ENCODE measurements at places on chromosomes 7 and 10.

GRCh38 chr7:30389791-30390190 is 88.8 kb downstream of the NOD1 start:
- DNase-seq: no peak

- DNase-seq: no peak
Observed at GRCh38 chr7:46725838-46726237, 804.8 kb upstream of the IGFBP3 start.

DNA sequence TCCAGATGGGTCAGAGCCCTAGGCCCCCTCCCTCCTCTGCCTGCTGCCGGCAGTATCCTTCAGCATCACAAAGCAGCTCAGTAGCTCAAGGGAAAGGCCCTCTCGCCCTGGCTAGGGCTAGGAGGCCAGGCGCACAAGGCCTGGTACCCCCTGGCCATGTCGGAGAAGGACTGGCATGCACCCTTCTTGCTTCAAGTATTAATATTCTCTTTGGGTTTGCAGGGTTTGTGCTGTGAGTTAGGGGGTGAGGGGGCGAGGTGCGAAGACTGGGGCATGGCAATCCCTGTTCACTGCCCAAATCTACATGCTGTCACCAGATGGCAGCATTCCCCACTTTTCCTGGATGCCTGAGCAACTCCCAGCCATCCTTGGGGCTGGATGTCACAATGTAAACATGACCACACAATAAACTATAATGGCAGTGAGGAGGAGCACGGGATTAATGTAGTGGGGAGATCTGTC is 105.2 kb downstream of the NEURL1 start:
- DNase-seq: peak; percentile 44

GRCh38 chr7:27157702-27158431 is 1.4 kb upstream of the HOXA7 start:
- no peak for DNase-seq

GRCh38 chr10:83373671-83374070 is 765.6 kb upstream of the GHITM start:
- peak; percentile 12 for DNase-seq

GRCh38 chr10:65394502-65395297 is 1531.1 kb upstream of the LRRTM3 start:
- peak; percentile 88 for DNase-seq

- no peak for DNase-seq
Observed at GRCh38 chr7:141128506-141128905, 54.6 kb downstream of the TMEM178B start.

- no peak for DNase-seq
Observed at GRCh38 chr10:61961278-61961677, 59.8 kb downstream of the ARID5B start.

- DNase-seq: no peak
Observed at GRCh38 chr10:101552442-101552841, 35.6 kb downstream of the POLL start.

- DNase-seq: no peak
Observed at GRCh38 chr10:116001262-116001857, 271.6 kb downstream of the GFRA1 start.

DNA sequence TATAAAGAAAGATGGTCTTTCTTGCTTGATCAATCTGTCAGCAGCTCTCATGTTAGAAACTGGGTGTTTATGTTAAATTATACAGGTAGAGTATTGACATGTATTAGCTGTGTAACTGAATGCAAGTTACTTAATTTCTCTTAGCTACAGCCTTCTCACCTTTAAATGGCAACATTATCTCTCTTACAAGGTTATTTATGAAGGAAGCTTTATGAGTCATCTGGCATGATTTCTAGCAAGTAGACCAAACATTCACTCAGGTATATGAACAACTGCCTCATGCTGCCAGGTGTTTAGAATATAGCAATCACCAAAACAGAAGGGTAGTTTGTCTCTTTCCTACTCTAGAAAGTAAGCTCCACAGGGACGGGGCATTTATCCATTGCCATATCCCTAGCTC is 8.5 kb downstream of the ARL4A start:
- no peak for DNase-seq

DNA sequence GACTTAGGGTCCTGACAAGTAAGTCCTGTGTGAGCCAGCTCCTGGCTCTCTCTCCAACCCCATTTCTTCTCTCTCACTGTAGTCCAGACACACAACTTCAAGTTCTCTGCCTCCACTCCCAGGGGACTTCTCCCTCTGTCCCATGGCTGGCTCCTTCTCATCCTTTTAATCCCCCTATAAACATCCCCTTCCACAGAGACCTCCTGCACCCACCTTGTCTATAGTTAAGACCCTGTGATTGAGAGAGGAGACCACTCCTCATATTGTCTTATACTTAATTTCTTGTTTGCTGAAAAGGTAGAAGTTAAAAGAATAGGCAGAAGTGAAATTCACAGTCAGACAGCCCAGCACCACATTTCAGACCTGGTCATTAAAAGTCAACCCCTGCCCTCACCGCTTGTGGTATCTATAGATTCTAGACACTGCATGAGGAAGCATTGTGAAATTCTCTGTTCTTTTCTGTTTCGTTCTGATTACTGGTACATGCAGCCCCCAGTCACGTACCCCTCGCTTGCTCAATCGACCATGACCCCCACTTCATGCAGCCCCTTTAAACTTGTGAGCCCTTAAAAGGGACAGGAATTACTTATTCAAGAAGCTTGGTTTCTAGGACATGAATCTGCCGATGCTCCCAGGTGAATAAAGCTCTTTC is 125.6 kb upstream of the FRMD4A start:
- no peak for DNase-seq

DNA sequence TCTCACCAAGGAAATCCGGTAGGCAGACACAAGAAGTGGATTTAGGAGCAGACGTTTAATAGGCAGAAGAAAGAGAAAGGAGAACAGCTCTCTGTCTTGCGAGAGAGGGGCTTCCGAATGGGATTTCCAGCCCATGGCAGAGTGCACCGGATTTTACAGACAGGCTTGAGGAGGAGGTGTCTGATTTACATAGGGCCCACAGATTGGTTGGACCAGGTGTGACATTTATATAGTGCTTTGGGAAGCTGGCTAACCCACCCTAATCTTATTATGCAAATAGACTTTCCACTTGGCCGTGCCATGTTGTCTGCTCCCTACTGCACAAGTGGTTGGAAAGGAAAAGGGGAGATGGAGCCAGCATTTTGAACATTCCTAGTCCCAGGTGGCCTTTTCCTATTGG is 57.8 kb downstream of the ANKMY2 start:
- no peak for DNase-seq

DNA sequence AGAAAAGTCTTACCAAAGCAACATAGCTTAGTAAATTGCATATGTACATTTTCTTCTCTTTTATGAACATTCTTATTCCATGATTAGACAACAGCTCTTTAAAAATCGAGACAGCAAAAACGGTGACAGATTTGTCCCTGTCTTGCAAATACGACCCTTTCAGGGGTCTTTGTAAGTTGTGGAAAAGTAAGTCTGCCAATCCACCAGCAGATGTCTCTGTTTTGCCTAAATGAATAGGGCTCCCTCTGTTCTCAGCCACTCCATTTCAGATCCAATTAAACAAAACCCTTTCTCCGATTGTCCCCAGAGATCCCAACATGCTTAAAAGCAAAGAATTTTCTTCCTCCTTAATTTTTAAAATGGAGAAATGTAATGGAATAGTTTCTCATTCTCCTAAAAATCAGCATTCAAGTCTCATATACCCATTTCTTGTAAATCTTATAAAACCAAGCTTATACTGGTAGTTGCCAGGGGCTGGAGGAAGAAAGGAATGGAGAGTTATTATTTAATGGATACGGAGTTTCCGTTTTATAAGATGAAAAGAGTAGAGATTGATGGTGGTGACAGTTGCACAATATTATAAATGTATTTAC is 61.0 kb upstream of the NFE2L3 start:
- peak; percentile 52 for DNase-seq

DNA sequence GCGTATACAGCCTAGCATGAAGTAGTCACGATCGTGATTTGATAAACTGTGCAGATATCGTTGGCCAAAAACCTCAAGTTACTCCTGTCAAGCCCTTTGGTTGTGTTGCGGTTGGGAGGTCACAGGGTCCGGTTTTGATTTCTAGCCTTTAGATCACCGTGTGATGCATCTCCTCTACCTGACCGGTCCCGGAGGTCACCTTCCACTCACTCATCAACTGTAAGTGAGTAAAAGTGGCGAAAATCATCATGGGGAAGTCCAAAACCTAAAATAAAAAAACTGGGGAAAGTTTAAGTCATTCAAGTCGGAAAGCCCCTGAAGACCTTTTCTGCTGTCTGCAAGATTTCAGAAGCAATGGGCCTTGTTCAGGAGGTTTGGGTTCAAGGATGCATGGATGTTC is 62.8 kb downstream of the ADARB2 start:
- DNase-seq: no peak

GRCh38 chr7:136303162-136303561 is 326.0 kb upstream of the MTPN start:
- no peak for DNase-seq

DNA sequence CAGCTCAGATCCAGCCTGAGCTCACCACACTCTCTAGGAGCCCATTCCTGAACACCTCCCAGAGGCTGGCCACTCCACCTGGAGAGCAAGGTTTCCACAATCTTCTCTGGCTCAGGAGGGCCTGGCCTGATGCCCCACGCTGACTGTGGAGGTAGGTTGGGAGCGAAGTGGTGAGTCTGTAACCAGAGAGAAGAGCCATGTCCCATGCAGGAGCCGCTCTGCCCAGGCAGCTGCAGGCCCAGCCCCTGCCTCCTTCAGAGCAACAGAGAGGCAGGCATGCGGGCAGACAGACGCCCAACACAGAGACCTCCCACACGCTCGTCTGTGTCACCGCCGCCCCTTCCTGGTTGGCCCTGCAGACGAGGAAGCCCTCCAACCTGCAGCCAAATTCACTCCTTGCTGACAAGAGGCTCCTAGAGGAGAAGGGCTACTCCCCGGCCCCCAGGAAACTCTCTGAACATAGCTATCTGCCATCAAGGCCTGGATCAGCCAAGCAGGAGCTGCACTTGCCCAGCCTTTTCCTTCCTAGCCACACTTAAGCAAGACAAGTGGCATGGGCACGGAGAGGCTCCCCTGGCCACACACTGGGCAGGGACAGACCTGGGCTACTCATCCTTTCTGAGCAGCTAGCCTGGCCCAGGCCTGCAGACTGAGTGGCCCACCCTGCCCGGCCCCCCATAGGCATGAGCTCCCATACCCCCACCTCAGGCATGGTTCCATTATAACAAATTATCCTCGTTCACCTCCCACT is 101.9 kb downstream of the GRID1 start:
- DNase-seq: no peak

- DNase-seq: no peak
Observed at GRCh38 chr7:109003742-109004141, 434.1 kb downstream of the DNAJB9 start.

DNA sequence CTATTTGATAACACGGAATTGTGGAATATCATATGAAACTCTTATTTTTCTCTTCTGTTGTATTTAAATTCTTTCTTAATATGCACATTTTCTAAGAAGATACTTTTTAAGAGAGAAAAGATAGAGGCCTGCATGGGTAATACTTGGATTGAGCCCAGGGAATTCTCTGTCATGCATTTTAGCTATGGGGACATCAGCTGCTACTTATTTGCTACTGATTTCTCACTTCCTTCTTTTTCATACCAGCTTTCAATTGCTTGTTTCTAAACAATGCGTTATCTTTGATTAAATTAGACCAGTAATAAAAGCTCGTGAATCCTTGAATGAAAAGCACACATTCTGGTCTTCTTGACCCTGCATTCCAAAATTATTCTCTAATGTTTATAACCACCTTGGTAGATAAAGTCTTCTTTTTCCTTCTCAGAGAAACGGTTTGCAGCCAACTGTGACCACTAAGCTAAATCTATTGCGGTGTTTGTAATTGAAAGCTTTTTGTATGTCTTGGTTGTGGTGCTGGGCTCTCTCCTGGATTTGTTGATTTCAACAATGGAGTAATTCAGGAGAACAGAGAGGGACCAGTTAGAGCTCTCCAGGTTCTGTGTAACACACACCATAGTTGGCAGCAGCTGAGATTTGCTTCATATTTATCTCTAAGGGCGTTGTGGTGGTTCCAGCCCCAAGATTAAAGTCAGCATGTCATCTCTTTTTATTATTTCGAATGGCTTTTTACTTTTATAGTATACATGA is 139.3 kb downstream of the PPP1R9A start:
- DNase-seq: peak; percentile 38

DNA sequence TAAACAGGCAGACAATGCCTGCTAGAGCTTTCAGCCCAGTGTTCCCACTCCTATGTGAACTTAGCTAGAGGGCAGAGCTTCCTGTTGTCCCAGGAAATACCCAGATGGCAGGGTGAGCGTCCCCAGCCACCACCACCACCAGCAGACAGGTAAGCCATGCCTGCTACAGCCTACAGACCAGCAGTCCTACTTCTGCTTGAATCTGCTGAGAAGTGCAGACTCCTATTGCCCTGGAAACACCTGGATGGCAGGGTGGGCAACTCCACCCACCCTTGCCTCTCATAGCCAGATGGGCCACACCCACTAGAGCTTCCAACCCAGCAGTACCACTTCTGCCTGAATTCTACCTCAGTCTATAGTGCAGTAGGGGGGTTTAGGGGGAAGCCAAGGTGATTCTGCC is 64.4 kb downstream of the FBXL13 start:
- no peak for DNase-seq

GRCh38 chr7:137791930-137792329 is 54.8 kb downstream of the DGKI start:
- no peak for DNase-seq

DNA sequence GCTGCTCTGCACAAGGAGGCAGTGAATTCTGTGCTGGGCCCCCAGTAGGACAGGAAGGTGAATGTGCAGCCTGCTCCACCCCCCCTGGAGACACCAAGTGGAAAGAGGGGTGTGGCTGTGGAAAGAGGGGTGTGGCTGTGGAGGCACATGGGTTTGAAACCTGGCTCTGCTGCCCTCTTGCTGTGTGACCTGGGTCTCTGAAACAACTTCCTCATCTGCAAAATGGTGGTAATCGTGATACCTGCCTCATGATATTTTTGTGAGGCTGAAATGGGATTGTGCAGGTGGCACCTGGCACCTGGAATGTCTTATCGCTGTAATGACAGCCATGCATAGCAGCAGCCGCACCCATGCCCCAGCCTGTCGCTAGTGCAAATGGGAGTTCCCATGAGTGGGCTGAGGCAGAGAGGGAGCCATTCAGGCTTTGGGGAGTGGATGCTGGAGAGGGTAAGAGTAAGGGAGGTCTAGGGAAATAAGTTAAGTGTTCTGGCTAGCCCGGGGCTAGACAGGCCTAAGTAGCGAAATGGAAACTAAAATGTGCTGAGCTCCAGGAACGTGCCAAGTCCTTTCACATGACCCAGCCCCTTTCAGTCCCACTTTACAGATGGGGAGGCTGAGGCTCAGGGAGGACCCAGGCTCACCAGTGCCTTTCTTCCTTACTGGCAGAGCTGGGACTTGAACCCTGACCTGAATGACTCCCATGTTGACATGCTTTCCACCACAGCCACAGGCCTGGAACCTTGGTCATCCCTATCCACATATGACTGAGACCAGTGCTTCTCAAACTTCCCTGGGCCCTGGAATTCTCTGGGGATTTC is 35.0 kb downstream of the C10orf105 start:
- no peak for DNase-seq

Measured in kidney glomerular epithelial cell (primary cell).